ENCODE measurements at places on chromosomes 7 and 10.

DNA sequence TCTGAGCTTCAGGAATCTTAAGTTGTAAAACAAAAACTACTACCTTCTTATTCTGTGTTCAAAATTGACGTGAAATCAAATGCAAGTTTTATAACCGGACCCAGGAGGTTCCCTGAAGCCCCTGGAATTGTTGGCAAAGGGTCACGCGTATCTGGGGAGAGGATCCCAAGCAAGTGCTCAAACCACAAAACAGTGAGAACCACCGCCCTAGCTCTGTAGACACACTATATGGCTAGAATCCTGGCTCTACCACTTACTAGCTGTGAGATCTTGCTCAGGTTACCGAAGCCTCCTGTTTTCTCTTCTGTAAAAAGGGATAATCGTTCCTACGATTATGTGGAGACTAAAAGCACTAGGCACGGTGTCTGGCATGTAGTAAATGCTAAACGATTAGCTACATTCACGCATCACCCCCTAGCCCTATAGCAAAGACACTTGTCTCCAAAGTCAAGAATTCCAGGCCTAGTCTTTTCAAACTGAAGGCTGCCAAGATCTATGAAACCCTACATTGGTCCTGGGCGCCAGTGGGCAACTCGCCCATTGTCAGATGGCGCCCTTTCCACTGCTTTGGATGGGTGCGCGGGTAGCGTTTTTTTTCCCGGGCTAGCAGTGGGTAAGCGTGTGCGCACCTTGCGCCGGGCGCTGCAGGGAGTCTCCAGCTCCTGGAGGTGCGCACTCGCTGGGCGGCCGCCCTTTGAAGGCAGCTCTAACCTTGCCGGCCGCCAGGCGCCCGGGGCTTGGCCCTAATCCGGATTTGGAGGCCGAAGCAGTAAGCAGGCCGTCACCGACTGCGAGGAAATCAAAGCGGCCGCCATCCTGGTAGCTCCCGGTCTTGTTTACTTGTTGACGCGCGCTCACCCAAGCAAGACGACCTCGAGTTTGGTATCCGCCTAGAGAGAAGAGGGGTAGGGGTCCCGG is 11.6 kb upstream of the NKX2-3 start:
- no peak for DNase-seq

GRCh38 chr7:116340943-116341907 is 130.9 kb downstream of the TES start:
- no peak for DNase-seq

DNA sequence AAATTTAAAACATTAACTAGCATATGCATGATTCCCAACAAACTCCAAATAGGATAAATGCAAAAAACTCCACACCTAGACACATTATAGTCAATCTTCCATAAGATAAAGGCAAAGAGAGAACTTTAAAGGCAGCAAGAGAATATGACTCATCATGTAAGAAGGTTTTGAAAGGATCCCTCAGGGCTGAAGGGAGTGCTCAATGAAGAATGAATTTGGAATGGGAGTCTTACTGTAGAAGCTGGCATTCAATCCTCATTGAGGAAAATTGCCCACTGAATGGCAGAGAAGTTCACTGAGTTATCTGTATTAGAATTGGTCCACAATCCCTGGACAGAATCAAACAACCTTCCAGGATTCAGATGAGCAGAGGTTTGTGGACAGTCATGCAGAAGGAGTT is 26.1 kb upstream of the ZNF365 start:
- DNase-seq = peak; percentile 31

DNA sequence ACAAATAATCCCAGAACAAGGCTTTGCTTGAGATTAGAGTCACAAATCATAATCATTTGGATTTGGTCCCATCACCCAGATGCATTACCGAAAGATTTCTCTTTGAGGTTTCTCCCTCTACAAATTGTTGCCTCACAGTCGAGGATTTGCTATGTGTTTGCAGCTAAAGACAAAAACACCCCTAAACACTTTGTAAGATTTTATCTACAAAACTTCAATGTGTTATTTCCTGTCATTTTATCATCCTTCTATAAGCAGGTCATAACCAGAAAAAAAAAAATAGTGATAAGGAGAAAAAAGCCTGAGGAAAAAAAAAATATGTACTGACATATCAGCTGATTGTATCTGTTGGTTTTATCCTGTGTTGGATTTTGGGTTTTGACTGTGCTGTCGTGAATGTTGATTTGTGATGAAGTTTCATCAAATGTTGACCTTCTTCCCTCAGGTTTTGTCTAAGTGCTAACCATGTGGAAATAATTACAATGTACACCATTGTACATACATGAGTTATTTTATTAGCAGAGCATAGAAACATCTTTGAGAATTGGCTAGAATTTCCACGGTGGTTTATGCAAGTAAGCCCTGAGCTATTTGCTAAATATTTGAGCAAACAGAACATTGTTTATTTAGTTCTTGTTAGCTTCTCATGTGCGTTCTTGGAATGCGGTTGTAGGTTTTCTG is 274.4 kb downstream of the NEBL start:
- peak; percentile 42 for DNase-seq

- DNase-seq = no peak
Measured at GRCh38 chr7:42914009-42914408, 2.1 kb upstream of the C7orf25 start.

GRCh38 chr7:71618278-71618677 is 486.3 kb downstream of the GALNT17 start:
- no peak for DNase-seq

GRCh38 chr10:79159785-79160184 is 91.0 kb downstream of the ZMIZ1 start:
- DNase-seq = no peak

DNA sequence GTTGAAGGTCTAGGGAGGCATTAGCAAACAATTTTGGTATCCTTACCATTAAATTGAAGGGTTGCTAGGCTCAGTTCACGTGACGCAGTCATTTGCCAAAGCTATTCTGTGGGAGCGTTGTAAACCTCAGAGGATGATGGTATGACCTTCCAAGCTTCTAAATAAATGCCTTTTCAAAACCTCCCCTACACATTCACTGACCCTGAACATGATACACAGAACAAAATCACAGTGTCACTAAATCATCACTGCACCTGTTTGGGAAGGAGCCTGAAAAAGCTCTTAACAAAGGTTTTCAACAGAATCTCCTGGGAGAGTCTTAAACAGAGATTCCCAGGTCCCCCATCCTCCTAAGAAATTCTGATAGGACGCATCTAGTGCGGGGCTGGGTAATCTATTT is 13.2 kb upstream of the CCDC172 start:
- no peak for DNase-seq

DNA sequence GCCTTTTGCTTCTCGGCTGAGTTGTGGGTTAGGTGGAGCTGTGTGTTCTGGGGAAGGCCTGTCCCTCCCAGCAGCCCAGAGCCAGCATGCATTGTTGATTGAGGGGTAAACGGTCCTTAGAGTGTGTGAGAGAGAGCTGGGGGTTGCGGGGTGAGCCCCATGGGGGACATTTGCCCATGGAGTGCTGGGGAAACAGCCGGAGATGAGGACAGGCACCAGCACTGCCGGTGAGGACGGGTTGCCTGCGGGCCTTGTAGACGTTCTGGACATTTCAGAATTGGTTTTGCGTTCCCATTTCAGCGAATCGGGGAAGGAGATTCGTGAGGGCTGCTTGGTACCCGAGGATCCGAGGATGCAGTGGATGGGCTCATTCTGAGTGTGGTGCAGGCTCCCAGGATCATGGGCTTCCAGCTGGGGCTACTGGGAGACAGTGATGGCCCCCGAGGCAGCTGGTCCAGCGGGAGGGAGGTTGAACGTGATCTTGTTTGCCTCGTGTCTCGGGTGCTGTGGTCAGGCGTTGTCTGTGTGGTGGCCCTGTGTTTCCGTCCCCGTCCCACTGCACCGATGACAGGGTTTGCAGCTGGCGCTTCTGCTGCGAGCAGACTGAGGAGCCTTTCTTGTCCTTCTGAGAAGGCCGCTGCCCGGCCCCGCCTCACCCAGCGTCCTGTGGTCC is 113.9 kb downstream of the CYTH3 start:
- no peak for DNase-seq

GRCh38 chr10:8544057-8544380 is 489.5 kb downstream of the GATA3 start:
- no peak for DNase-seq

GRCh38 chr7:73799282-73800141 is 29.4 kb upstream of the CLDN3 start:
- DNase-seq = no peak

- DNase-seq = no peak
Measured at GRCh38 chr7:87459941-87460340, 15.5 kb downstream of the ABCB4 start.

- no peak for DNase-seq
Measured at GRCh38 chr7:74134117-74134620, 40.0 kb upstream of the EIF4H start.

GRCh38 chr10:3625959-3626751 is 158.9 kb downstream of the KLF6 start:
- DNase-seq = peak; percentile 48

DNA sequence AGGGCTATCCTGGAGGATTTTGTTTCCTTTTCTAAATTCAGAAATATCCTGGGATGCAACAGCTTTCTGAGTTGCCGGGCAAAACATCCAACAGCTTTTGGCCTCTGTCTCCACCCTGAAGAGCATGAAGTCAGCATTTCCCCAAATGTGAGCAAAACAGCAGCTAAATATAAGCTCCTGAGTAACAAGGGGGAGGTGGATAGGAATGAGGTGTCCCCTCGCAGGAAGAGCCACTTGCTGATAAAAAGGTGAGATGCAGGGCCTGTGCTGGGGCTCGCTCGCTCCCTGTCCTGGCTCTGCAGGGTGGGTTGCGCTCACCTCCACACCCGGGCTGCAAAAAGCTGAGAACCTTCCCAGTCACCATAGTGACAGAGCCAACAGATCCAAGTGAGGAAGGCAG is 264.3 kb downstream of the ZEB1 start:
- DNase-seq = no peak

DNA sequence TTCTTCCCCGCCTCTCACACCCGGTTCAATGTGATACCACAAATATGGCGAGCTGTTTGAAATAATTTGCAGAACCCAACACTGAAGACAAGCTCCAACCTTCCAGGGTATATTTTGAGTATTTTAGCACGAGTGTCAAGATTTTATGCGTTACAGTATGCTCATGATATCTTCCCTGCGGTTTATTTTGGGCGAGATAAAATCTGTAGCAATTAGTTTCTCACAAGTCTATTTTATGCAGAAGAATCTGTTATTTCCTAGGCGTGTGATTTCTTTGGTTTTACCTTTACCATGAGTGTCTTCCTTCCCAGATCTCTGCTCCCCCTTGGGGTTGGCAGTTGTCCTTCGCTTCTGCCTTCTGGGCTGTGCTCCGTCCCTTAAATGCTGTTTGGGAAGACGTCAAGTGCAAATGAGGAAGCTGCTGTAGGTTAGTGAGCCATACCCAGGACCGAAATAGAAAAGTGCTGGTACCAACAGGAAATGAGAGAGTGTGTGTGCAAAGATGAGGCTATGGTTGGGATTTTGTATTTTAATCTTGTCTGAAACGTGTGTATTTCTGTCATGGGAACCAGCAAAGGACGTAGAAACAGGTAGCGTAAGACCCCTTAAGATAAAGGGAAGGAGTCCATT is 299.8 kb downstream of the KLF6 start:
- DNase-seq = no peak

GRCh38 chr10:22723783-22724182 is 9.4 kb upstream of the PIP4K2A start:
- no peak for DNase-seq

DNA sequence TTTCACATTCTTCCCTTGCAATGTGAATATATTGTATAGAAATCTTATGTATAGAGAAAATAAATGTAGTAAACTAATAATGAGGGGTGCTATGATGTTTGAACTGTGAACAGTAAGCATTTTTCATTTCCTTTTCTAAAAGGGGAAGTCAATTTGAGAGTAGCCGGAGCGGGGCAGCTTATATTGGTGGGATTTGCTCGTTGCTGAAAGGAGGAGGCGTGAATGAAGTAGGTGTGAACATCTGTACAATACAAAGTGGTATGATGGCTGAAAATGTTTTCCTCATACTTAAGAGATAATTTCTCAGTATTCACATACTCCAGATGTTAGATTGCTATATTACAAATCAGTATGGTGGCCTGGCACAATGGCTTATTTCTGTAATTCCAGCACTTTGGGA is 87.1 kb downstream of the SRI start:
- DNase-seq = no peak

GRCh38 chr10:3874990-3875841 is 90.2 kb upstream of the KLF6 start:
- DNase-seq = no peak

DNA sequence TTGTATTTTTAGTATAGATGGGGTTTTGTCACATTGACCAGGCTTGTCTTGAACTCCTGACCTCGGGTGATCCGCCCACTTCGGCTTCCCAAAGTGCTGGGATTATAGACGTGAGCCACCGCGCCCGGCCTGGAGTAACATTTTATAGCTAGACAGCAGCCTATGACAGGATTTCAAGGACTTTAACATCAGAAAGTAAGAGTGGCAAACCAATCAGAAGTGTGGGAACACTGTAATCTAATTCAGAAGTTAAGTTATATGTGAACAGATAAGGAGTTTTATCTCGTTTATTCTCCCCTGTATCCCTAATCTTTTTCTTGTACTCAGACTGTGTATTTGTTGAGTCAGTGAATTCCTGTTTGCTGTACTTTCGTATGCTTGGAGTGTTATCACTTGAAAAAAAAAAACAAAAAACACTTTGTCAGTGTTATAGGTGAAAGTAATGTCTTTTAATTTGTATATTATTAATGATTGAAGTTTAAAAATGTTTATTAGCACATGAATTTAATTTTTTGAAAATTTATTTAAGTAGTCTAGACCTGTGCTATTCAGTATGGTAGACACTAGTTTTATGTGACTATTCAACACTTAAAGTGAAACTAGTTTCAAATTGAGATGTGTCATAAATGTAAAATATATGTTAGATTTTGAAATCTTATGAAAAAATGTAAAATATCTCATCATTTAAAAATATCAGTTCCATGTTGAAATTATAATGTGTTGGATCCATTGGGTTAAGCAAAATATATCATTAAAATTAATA is 38.6 kb downstream of the RSBN1L start:
- peak; percentile 50 for DNase-seq

GRCh38 chr7:83211685-83212084 is 49.0 kb upstream of the PCLO start:
- no peak for DNase-seq

- no peak for DNase-seq
Measured at GRCh38 chr10:5634918-5635317, 31.5 kb downstream of the ASB13 start.

- DNase-seq = no peak
Measured at GRCh38 chr7:33932221-33932620, 26.9 kb downstream of the BMPER start.

DNA sequence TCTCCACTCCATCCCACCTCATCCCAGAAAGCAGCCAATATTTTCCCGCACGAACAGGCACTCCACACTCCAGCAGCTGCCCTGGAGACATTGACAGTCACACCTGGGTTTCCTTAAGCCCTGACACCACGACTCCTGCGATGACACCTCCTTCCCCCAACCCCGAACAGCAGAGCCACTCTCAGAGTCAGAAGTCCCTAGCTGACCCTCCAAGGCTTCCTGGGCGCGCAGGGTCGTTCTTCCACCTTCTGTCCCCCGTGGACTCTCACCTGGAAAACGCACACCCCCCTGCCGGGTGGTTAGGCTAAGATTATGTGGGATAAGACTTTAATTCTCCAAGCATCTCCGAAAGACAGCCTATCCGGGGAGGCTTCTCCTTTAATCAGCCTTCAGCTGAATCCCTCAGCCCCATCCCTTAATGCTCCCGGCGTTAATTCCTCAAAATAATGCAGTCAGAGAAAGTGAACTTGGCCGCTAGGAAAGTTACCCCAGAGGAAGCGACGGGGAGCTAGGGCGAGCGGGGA is 1.1 kb downstream of the DENND11 start:
- DNase-seq = no peak
